ENCODE measurements at places on chromosomes 13 and 19.

GRCh38 chr13:43838909-43839308 is 40.6 kb downstream of the CCDC122 start:
- DNase-seq: no peak

DNA sequence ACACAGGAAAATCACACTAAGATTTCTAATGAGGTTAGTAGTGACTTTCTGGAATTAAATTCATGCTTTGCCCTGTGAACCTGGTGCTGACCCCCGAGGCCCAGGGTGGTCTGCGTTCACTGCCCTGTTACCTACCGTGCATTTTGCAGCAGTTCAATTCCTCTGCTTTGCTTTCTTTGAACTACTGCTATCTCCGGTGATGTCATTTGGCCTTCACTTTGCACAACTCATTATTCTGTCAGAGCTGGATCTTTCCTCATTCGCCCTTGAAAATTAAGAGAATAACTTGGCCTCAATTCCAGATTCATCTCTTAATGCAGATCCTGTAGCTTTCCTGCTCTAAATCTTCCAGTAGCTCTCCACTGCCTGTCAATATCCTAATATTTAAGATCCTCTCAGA is 8.8 kb upstream of the LRRC63 start:
- no peak for DNase-seq

GRCh38 chr13:68078874-68079273 is 848.7 kb upstream of the PCDH9 start:
- no peak for DNase-seq

DNA sequence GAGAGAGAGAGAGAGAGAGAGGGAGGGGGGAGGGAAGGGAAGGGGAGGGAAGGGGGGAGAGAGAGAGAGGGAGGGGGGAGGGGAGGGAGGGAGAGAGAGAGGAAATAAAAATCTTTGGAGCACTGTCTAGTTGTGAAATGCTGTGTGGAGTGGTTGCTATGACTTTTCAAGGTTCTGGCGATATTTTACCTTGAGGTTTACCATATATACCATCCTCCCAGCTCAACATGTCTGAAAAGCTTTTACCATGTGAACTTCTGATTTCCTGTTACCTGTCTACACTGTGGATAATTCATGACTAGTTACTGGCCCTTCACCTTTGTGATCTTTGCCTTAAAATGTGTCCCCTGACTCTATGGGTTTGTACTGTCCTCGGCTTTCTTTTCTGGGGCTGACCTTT is 38.2 kb downstream of the SERP2 start:
- no peak for DNase-seq

DNA sequence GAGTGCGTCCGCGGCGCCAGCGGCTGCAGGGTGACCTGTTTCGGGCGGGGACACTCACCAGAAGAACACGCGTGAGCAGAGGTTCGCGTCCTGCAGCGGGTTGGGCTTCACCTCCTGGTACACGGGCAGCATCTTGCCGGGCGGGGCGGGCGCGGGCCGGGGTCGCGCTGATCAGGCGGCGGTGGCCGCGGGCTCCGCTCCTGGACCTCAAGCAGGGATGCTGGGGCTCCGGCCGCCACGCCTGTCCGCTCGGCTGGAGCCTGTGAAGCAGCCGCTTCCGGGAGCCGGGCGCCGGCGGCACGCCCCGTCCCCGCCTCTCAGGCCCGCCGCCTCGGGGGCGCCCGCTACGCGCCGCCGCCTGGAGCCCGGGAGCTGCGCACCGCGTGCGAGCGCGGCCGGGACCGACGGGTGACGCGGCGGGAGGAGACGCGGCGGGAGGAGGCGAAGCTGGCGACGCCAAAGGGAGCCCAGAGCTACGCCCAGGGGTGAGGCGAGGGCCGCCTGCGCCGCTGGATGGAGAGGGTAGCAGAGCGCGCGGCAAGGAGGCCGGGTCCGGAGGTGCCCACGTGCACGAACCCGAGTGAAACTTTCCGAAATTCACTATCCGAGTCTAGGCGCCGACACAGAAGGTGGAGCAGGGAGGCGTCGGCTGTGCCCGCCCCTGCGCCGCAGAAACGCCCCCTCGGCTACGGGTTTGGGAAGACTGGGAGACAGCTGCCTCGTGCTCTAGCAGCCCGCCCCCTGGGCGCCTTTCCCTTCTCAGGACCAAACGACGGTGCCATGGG is at the start of gene ABCC4:
Gene ABCC4, minus strand, starts transcription at position 269 of the 785 bp plus-strand sequence. Its CDS starts 137 bp downstream, at position 132.
- peak; percentile 75 for DNase-seq

- no peak for DNase-seq
These were observed 66.5 kb upstream of the USPL1 start for GRCh38 chr13:30551189-30551588.

DNA sequence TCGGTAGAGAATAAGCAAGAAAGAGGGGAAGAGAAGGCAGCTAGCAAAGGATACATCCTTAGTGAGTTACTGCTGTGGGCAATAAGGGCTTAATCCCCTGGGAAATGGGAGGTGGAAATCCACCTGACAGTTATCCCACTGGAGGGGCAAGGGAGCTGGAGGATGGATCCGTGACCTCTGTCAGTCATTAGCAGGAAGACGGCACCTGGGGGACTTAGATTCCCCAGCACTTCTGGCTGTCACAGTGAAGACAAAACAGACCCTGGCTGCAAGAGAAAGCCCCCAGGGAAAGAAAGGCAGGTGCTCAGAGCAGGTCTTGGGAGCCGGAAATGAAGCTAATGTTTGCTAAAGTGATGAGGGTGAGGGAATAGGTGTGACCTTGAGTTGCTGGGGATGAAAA is 70.4 kb upstream of the MRI1 start:
- DNase-seq: no peak

- DNase-seq: no peak
These were observed 451.3 kb downstream of the OXGR1 start for GRCh38 chr13:96542986-96543385.

DNA sequence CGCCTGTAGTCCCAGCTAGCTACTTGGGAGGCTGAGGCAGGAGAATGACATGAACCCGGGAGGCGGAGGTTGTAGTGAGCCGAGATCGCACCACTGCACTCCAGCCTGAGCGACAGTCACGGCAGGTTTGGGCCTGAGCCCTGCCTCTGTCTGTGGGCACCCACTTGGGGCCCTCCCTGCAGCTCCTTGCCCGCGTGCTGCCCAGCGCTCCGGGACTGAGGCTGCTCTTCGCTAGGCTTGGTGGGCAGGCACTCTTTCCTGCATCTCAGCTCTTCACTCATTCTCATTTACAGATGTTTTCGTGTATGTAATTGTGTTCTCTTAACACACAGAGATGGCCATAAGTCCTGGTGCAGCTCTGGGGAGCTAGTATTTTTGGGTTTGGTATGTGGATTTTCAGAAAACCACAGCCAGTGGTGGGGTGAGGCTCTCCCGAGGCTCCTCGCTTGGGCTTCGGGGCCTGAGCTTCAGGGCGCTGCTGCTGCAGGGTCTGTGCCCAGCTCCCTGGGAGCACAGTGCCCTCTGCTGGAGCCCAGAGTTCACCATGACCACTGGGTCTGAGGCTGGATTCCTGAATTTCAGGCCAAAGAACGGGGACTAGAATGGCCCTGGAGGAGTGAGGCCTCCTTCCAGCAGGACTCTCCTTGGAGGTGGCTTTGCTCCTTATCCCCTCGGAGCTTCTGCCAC is 15.2 kb downstream of the UPF1 start:
- peak; percentile 84 for DNase-seq

- no peak for DNase-seq
These were observed 5.5 kb downstream of the TPT1 start for GRCh38 chr13:45335397-45336024.

GRCh38 chr13:42899266-42899665 is 92.8 kb downstream of the EPSTI1 start:
- DNase-seq: no peak

GRCh38 chr13:49517461-49517860 is 21.7 kb downstream of the PHF11 start:
- no peak for DNase-seq

- DNase-seq: peak; percentile 79
These were observed 665 bp downstream of the GPX4 start for GRCh38 chr19:1104311-1105007.

- DNase-seq: no peak
These were observed 562.8 kb downstream of the SLITRK6 start for GRCh38 chr13:85236413-85236812.

- no peak for DNase-seq
These were observed 9.4 kb upstream of the USPL1 start for GRCh38 chr13:30608364-30608763.

GRCh38 chr13:34124666-34125306 is 306.8 kb downstream of the RFC3 start:
- DNase-seq: no peak

DNA sequence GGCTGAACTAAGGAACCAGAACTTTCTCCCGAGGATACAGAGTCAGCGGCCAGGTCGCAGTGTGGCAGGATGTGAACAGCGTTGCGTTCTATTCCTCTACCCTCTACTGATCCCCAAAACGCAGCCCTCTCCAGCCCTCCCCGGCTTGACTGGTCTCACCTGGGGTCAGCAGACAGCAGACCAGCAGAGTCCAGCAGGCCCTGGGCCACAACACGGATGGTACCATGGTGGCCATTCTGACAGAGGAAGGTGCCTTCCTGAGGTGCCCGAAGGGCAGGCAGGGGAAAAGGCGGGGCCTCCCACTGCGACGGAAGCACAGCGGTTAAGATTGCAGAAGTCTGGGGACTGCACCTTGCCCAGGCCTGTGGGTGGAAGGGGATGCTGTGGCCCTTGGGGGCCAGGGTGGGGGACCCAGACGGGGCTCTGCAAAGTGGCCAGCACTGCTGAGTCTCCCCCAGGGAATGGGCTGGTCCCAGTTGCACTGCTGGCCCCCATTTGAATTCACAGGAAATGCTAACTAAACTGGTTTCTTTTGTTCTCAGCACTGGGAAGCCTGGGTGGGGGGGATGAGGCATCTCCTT is at the start of gene ICAM3:
Gene ICAM3, minus strand, starts transcription at position 245 of the 581 bp plus-strand sequence. Its CDS starts 10 bp downstream, at position 235.
- DNase-seq: no peak

DNA sequence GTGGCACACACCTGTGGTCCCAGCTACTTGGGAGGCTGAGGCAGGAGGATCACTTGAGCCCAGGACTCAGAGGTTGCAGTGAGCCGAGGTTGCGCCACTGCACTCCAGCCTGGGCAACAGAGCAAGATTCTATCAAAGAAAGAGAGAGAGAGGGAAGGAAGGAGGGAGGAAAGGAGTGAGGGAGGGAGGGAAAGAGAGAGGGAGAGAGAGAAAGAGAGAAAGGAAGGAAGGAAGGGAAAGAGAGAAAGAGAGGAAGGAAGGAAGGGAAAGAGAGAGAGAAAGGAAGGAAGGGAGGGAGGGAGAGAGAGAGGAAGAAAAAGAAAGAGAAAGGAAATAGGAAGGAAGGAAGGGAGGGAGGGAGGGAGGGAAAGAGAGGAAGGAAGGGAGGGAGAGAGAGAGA is 12.4 kb downstream of the NRTN start:
- no peak for DNase-seq

- no peak for DNase-seq
These were observed 48.4 kb downstream of the SMIM24 start for GRCh38 chr19:3431760-3432397.

DNA sequence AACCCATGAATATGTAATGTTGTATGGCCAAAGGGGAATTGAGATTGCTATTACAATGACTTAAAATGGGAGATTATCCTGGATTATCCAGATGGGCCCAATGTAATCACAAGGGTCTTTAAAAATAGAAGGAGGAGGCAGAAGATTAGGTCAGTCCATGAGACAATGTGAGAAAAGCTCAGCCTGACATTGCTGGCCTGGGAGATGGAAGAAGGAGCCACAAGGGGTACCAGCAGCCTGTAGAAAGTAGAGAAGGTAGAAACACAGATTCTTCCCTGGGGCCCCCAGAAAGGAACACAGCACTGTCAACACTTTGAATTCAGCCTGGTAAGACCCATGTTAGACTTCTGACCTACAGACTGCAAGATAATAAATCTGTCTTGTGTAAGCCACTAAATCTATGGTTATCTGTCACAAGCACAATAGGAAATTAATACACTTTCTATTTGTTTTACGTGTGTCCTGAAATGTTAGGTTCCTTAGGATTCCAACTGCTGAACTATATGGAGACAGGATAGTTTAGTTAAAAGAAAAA is 132.9 kb upstream of the SERP2 start:
- no peak for DNase-seq

GRCh38 chr19:50944795-50945194 is 8.0 kb downstream of the KLK5 start:
- no peak for DNase-seq

- DNase-seq: no peak
These were observed 24.8 kb downstream of the RANBP3 start for GRCh38 chr19:5953030-5953589.

- DNase-seq: no peak
These were observed 23.2 kb downstream of the EPN1 start for GRCh38 chr19:55698256-55698655.

DNA sequence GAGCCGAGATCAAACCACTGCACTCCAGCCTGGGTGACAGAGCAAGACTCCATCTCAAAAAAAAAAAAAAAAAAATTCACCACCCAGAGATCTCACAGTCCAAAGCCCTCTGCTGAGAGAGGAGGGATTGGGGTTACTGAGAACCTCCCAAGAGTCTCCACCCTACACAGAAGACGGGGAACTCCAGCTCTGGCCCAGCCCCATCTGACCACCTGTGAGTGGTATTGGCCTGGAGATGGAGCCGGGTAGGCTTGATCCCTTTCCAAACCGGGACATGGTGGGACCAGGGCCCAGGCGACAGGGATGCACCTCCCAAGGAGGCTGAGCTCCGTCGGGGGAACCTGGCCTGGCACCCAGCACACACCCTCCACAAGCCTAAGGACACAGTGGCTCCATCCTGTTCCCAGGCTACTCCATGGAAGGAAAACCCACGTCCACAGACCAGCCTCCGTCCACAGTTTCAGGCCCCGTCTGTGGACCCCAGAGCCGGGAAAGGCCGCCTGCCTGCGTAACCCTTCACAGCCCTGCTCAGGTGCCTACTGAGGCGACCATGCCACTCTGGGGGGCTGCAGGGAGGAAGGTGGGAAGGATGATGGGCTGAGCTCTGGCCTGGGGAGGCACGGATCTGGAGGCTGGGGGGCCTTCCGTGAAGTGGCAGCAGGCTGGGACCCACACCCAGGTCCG is 1.8 kb downstream of the TMEM259 start:
- DNase-seq: no peak

Data from left cardiac atrium (tissue), 4 donors.